ENCODE measurements at places on chromosomes 7 and 10.

DNA sequence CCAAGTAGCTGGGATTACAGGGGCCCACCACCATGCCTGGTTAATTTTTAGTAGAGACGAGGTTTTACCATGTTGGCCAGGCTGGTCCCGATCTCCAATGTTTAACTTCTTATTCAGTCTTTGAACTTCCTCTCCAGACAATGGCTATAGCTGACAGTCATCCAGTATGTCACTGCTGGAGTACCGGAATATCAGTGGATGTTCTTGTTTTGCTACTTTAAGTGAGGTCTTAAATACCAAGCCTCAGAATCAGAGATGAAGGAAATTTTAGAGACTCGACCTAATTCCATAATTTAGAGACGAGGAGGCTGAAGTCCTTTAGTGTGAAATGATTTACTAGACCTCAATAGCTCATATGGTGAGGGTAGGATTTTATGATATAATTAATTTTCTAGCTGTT is 294.8 kb upstream of the KLF6 start:
- no peak for DNase-seq

- DNase-seq: no peak
Observed at GRCh38 chr10:45006276-45007030, 5.7 kb downstream of the ZNF22 start.

GRCh38 chr10:60973086-60973485 is 29.1 kb upstream of the RHOBTB1 start:
- DNase-seq: no peak

GRCh38 chr7:138492423-138492822 is 32.4 kb downstream of the TRIM24 start:
- DNase-seq: no peak

- no peak for DNase-seq
Observed at GRCh38 chr7:25801214-25801613, 350.8 kb upstream of the NFE2L3 start.

DNA sequence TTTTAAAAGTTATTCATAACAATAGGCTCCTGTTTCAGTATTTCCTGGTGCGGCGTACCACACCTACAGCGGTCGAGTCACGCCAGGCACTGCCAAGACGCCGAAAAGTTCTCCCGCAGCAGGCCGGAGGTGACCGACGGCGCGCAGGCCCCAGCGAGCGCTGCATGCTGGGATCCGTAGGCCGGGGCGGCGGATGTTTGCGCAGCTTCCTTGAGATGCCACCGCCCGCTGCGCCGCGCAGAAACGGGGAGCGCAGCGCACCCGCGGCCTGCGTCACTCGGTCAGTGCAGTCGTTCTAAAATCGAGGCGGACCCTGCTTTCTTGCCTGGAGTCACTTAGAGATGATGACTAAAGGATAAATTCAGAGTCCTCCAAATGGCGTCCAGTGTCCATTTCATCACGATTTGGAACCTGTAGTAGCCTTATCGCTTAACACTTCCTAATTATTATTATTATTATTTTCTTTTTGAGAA is 1.3 kb upstream of the KIF11 start:
- peak; percentile 79 for DNase-seq

- no peak for DNase-seq
Observed at GRCh38 chr10:28906934-28907333, 229.6 kb downstream of the BAMBI start.

- no peak for DNase-seq
Observed at GRCh38 chr7:81783818-81784217, 14.0 kb upstream of the HGF start.
